Lower lobe of right lung (tissue), 2 donors: ENCODE measurements at places on chromosomes 2 and 18. TPM values are rescaled to one million over a fixed set of nuclear protein-coding genes. Genes with fewer than 3 reads are reported as not detected.
A peak's percentile ranks its signal among the peaks of the same experiment; 100 is the strongest.

The AQP12B gene
- not detected for total RNA-seq

The TRABD2A gene
- 5.4 TPM for total RNA-seq

The CXCR1 gene
- total RNA-seq: 10.4 TPM

The ANO7 gene
- total RNA-seq: 1.3 TPM

The KCNJ3 gene
- total RNA-seq: not detected

The DDX18 gene
- total RNA-seq: 48.0 TPM

The HOXD3 gene
- 0.47 TPM for total RNA-seq

The PLGLB1 gene
- total RNA-seq: 2.7 TPM

The SPR gene
- 46.2 TPM for total RNA-seq

DNA sequence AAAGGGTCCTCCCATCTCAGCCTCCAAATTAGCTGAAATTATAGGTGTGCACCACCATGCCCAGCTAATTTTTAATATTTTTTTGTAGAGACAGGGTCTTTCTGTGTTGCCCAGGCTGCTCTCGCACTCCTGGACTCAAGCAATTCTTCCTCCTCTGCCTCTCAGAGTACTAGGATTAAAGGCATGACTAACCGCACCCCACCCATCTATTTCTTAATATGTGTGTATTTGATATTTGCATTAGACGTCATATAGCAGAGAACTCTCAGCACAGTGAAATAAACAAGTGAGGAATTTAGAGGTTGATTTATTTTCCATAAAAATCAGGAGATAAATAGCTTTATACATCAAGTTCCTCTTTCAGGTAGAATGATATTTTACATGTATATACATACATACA, 213.5 kb downstream of the FSIP2 start:
- H3K27me3 ChIP-seq: no peaks in the 10 kb centered on the region
- H3K4me1 ChIP-seq: no peaks in the 10 kb centered on the region
- no peaks in the 10 kb centered on the region for H3K36me3 ChIP-seq
- DNase-seq: no peak
- no peak overlapping the region for H3K4me3 ChIP-seq

- DNase-seq: peak; percentile 83
- H3K27ac ChIP-seq: peak overlapping the region; percentile 92
- H3K4me1 ChIP-seq: peaks cover 62% of the 10 kb centered on the region
- H3K27me3 ChIP-seq: no peaks in the 10 kb centered on the region
Measured at GRCh38 chr2:231674587-231675338, 33.6 kb upstream of the PTMA start.

GRCh38 chr2:186554850-186555671, 34.8 kb upstream of the ITGAV start:
- H3K27ac ChIP-seq: no peak overlapping the region
- H3K27me3 ChIP-seq: no peaks in the 10 kb centered on the region
- H3K36me3 ChIP-seq: no peaks in the 10 kb centered on the region
- H3K4me1 ChIP-seq: no peaks in the 10 kb centered on the region
- no peak overlapping the region for H3K4me3 ChIP-seq
- DNase-seq: no peak

GRCh38 chr2:227534714-227535113, 62.8 kb downstream of the AGFG1 start:
- H3K4me3 ChIP-seq: no peak overlapping the region
- peaks cover 90% of the 10 kb centered on the region for H3K36me3 ChIP-seq
- no peaks in the 10 kb centered on the region for H3K27me3 ChIP-seq
- DNase-seq: no peak
- no peak overlapping the region for H3K27ac ChIP-seq

DNA sequence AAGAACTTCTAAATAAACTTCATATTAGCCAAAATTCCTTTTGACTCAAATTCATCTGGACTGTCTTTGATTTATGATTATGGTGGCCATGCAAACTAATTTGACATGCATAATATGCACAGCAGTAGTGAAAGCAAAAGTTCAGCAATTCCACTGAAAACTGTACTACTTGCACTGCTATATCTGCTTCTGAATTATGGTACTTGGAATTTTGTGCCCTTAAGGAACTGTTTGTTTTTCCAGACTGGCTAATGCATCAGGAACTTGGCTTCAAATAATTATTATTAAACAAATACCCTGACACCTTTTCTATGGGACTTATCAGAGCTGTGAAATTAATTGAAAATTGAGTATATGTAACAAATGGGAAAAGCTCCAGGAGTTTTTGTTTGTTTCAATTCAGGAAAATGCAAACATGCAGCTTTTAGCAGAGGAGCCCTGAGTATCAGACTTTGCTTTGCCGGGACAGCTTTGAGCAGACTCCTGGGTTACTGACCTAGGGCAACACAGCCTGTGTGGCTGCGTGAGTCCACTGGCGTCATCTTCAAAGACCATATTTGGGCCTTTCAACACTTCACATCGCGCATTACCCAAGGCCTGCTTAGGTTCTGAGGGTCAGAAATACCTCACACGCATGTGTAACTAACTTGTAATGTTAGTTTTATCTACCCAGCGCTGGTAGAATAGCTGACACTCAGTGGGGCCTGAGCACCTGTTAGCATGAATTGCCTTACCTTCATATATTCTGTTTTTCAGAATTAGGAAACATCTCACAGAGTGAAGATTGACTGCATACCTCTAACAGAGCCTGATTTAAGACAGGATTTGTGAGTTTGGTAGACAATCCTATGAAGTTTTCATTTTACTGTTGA, 35.4 kb downstream of the CFAP221 start:
- no peaks in the 10 kb centered on the region for H3K36me3 ChIP-seq
- H3K4me1 ChIP-seq: peaks cover 7% of the 10 kb centered on the region
- no peak overlapping the region for H3K4me3 ChIP-seq

DNA sequence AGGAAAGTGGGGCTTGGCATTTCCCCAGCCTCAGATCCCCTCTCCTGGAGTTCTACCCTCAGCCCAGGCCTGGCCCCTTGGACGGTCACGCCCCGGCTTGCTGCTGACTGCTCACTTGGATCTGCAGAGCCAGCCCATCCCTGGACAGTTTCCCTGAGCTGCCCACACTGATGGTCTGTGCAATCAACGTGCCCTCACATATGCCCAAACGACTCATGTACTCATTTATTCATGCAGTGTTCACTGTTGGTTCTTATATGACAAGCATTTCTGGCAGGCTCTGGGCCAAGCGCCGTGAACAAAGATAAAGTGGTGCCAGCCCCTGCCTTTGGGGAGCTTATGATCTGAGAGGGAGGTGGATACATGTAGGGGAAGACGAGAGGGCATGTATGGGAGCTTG, 20.3 kb upstream of the GLI2 start:
- DNase-seq: no peak
- H3K4me1 ChIP-seq: no peaks in the 10 kb centered on the region
- no peaks in the 10 kb centered on the region for H3K36me3 ChIP-seq
- H3K27me3 ChIP-seq: no peaks in the 10 kb centered on the region
- H3K4me3 ChIP-seq: no peak overlapping the region

DNA sequence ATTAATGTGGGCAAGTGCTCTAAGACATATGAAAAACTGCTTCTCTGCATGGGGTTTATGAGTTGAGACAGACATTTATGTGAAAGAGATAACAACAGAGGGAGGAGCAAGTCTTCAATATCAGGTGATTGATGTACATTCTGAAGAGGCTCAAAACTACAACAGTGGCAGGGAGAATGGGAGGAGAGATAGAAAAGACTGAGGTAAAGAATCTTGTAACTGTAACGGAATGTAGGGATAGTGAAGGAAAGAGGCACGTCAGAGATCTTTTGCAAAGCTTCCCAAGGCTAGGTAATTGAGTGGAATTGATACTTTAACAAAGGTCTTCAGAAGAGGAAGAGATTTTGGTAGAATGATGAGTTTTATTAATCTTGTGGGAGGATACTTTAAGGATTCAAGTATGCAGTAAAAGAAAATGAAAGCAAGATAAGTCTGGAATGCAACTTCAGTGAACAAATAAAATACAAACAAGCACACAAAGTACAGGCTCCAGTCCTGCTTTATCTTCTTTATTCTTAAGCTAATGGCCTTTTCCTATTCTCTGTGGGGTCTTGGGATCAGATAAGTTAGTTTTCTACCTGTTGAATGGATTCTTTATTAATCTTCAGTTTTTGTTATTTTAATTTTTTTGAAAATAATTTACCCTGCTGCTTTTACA, 15.0 kb downstream of the SMAD4 start:
- H3K4me1 ChIP-seq: peaks cover 51% of the 10 kb centered on the region
- H3K27me3 ChIP-seq: no peaks in the 10 kb centered on the region
- H3K27ac ChIP-seq: no peak overlapping the region
- H3K36me3 ChIP-seq: peaks cover 30% of the 10 kb centered on the region
- H3K4me3 ChIP-seq: no peak overlapping the region

DNA sequence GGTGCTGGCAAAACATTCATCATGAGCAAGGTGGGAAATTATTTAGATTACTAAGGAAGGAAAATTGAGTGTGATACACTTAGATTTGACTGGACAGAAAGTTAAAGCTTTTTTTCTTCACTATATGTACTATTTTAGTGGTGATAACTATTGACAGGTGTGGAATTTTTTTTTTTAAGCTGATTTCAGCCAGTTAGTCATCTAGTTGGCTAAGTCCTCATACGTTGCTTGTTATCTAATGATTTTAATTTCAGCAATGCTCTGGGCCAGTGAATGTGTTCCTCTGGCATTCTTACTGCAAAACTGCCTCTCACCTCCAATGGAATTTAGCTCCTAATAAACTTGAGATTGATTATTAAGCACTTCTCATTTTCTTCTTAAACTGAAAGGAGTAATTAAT, 1223.2 kb upstream of the ACVR2A start:
- no peaks in the 10 kb centered on the region for H3K27me3 ChIP-seq
- no peaks in the 10 kb centered on the region for H3K36me3 ChIP-seq
- no peak overlapping the region for H3K27ac ChIP-seq

GRCh38 chr2:3107567-3107966, 270.1 kb downstream of the EIPR1 start:
- no peaks in the 10 kb centered on the region for H3K4me1 ChIP-seq
- no peaks in the 10 kb centered on the region for H3K36me3 ChIP-seq
- no peaks in the 10 kb centered on the region for H3K27me3 ChIP-seq
- H3K27ac ChIP-seq: no peak overlapping the region
- no peak overlapping the region for H3K4me3 ChIP-seq

DNA sequence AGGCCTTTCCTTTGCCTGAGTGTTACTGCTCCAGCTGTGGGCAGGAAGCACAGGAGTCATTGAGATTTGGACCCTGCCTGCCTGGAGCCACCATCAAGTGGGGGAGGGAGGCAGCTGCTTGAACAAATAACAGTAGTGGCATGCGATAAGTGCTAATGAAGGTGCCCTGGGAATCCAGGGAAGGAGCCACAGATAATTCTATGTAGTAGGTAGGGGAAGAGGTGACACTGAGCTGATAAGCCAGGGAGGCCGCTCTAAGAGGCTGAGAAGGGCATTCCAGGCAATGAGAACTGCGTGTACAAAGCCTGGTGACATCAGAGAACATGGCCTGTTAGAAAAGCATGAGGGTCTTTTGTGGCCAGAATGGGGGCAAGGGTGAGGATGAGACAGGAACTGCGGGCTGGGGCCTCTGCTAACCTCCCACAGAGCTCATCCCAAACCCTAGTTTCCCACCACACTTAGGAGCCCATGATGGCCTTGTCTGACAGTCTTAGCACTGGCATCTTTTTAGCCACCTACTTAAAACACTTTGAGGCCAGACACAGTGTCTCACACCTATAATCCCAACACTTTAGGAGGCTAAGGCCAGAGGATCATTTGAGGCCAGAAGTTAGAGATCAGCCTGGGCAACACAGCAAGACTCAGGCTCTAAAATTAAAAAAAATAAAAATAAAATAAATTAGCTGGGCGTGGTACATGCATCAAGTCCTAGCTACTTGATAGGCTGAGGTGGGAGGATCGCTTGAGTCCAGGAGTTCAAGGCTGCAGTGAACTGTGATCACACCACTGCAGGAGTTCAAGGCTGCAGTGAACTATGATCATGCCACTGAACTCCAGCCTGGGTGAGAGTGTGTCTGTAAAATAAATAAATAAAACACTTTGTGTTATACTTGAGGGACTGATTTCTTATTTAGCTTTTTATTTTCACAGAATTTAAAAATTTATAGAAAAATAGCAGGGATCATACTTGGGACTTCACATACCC, 58.9 kb downstream of the TET3 start:
- H3K4me3 ChIP-seq: no peak overlapping the region
- no peak for DNase-seq

GRCh38 chr2:222256250-222256649, 42.5 kb downstream of the PAX3 start:
- no peak for DNase-seq
- H3K4me3 ChIP-seq: no peak overlapping the region
- H3K27me3 ChIP-seq: no peaks in the 10 kb centered on the region

GRCh38 chr2:30255466-30256408, 24.4 kb downstream of the LBH start:
- no peak overlapping the region for H3K4me3 ChIP-seq
- peaks cover 32% of the 10 kb centered on the region for H3K36me3 ChIP-seq
- no peaks in the 10 kb centered on the region for H3K27me3 ChIP-seq
- H3K27ac ChIP-seq: no peak overlapping the region

- H3K27me3 ChIP-seq: no peaks in the 10 kb centered on the region
- DNase-seq: no peak
- H3K4me1 ChIP-seq: peaks cover 62% of the 10 kb centered on the region
- H3K4me3 ChIP-seq: peak overlapping the region; percentile 84
- no peaks in the 10 kb centered on the region for H3K36me3 ChIP-seq
Measured at GRCh38 chr2:37323176-37323780, 1.4 kb downstream of the PRKD3 start.

- no peak overlapping the region for H3K27ac ChIP-seq
- H3K4me1 ChIP-seq: peaks cover 24% of the 10 kb centered on the region
- H3K27me3 ChIP-seq: no peaks in the 10 kb centered on the region
- no peaks in the 10 kb centered on the region for H3K36me3 ChIP-seq
- no peak for DNase-seq
- peak overlapping the region; percentile 88 for H3K4me3 ChIP-seq
Measured at GRCh38 chr2:108536133-108536780, 2.0 kb downstream of the LIMS1 start.

DNA sequence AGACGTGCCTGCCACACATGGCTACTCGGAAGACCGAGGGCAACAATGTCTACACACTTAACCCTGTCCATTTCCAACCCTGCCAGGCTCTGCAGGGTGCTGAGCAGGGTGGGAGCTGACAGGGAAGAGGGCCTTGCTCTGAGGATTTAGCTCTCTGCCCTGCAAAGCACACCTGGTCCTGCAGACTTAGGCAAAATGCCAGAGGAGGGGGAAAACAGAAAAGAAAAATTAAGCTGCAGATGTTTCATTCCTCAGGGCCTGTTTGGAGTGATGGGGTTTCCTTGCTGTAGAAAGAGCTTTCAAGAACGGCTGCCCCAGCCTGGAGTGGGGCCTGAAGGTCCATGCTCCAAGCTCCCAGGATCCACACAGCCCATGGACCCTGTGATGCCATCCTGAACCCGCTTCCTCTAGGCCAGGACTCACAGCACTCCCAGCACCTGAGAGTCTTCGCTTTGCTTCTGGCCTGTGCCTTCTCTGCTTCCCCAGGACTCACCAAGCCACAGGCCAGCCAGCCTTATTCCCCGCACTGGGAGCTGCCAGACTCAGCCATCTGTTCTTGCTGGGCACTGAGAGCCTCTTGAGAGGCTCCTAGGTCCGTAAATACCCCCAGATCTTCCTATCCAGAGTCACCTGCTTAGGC, 9.1 kb upstream of the TEX51 start:
- peaks cover 4% of the 10 kb centered on the region for H3K4me1 ChIP-seq
- no peak overlapping the region for H3K4me3 ChIP-seq
- no peak overlapping the region for H3K27ac ChIP-seq
- DNase-seq: no peak
- H3K27me3 ChIP-seq: peaks cover 17% of the 10 kb centered on the region
- H3K36me3 ChIP-seq: no peaks in the 10 kb centered on the region

- H3K36me3 ChIP-seq: peaks cover 7% of the 10 kb centered on the region
- H3K4me1 ChIP-seq: peaks cover 12% of the 10 kb centered on the region
- no peak overlapping the region for H3K4me3 ChIP-seq
- DNase-seq: no peak
Measured at GRCh38 chr2:9965119-9965822, 13.8 kb downstream of the GRHL1 start.
